ENCODE measurements at places on chromosomes 2 and 18.

- no peak for DNase-seq
These were observed 37.6 kb downstream of the C18orf63 start for GRCh38 chr18:74353169-74353775.

DNA sequence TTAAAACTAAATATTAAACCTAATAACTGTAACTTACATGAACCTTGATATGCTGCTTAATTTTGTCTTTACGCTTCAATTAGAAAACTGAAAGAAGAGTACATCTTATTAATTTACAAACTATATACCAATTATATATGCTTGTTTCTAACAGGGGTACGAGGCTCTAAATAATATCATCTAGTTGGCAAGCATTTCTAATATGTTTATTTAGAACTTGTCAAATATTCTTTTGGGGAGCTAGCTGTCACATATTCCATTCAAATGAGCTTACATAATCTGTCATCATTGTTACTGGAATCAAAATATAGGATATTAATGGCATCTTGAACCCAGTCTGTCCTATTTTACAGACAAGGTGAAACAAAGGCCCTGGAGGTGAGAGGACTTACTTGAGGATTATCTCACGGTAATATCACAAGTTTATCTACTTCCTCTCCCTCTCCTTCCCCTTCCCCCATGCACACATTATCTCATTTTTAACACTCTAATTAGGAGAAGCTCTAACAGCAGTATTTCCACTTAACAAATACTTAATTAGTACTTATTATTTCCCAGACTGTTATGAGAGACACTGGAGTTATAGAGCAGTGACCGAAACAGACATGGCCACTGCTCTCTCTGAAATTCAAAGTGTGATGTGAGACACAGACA is 3.5 kb downstream of the PRKD3 start:
- DNase-seq = no peak

DNA sequence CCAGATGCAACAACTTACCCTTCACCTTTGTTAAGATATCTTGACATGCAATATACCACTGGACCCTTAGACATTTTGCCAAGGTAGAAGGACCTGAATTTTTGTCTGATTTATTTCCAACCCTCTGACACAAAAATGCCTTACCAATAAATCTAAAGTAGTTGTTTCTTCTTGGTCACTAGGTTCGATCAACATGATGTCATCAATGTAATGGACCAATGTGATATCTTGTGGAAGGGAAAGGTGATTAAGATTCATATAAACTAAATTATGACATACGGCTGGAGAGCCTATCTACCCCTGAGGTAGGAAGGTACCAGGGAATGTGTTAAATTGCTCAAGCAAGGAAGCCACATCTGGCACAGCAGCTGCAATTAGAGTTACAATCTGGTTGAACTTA is 67.7 kb upstream of the SERPINE2 start:
- DNase-seq = no peak

GRCh38 chr18:76445741-76446232 is 49.3 kb downstream of the ZNF516 start:
- no peak for DNase-seq

GRCh38 chr2:120771111-120771780 is 35.6 kb downstream of the GLI2 start:
- DNase-seq = no peak

GRCh38 chr2:136328207-136328795 is 210.4 kb upstream of the CXCR4 start:
- no peak for DNase-seq

- DNase-seq = no peak
These were observed 235.3 kb downstream of the DYM start for GRCh38 chr18:49225160-49225559.

DNA sequence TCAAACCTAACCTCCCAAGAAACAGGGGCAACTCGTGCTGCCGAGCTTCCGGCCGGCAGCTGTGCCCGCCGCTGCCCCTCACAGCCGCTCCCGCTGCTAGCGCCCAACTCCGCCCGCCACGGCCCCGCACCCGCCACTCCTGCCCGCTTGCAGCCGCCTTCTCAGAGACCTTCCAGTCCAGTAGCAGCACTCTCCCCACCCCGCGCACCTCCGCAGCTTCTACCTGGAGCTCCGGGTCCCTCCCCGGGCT is 722 bp upstream of the C2orf15 start:
- DNase-seq = no peak

DNA sequence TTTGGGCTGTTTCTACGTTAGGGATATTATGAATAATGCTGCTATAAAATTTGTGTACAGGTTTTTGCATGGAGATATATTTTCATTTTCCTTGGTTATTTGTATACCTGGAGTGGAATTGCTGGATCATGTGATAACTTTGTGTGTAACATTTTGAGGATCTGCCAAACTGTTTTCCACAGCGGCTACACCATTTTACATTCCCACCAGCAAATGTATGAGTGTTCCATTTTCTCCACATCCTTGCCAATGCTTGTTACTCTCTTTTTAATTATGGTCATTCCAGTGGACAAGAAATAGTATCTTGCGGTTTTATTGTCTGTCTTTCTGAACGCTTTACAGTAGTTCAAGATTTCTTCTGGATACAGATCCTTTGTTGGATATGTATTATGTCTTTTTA is 13.6 kb downstream of the GORASP2 start:
- DNase-seq = no peak

- DNase-seq = no peak
These were observed 21.3 kb downstream of the OTOF start for GRCh38 chr2:26456440-26457250.

GRCh38 chr18:3842844-3843243 is 392.9 kb downstream of the TGIF1 start:
- no peak for DNase-seq

GRCh38 chr18:59802031-59802430 is 97.8 kb upstream of the PMAIP1 start:
- no peak for DNase-seq

- DNase-seq = no peak
These were observed 23.7 kb upstream of the TMX3 start for GRCh38 chr18:68738564-68738963.

DNA sequence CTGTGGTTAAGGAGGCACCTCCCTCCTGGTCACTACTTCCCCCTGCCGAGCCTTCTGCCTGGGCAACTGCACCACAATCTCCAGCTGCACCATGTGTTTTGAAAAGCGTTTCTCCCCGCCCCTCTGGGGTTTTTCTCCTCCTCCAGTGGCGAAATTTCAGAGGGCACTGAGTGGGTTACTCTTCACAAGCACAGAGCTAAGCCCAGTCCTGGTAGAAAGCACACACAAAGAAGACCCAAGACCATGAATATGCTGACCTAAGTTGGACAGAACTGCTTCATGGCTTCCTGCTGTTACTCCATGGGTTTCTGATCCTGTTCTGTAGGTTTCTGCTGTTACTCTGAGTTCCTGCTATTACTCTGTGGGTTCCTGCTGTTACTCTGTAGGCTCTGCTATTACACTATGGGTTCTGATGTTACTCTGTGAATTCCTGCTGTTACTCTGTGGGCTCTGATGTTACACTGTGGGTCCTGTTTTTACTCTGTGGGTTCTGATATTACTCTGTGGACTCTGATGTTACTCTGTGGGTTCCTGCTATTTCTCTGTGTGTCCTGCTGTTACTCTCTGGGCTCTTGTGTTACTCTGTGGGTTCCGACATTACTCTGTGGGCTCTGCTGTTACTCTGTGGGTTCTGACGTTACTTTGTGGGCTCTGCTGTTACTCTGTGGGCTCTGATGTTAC is 216.6 kb downstream of the RTP5 start:
- no peak for DNase-seq

DNA sequence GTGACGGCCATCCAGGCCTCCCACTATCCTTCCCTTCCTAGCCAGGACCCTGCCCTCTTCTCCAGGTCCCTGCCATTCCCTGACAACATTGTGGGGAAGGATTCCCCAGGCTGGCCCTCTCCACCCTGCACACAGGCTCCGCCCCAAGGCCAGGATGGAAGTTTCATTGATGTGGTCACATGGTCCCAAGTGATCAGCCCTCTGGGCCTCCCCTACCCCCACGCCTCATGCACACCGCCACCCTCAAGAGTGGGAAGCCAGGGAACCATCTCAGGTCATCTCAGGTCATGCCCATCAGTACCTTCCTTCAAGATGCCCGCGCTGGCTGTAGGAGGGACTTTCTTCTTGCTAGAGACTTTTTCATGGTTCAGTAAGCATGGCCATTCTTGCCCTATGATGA is 514.8 kb upstream of the RAB6C start:
- no peak for DNase-seq

DNA sequence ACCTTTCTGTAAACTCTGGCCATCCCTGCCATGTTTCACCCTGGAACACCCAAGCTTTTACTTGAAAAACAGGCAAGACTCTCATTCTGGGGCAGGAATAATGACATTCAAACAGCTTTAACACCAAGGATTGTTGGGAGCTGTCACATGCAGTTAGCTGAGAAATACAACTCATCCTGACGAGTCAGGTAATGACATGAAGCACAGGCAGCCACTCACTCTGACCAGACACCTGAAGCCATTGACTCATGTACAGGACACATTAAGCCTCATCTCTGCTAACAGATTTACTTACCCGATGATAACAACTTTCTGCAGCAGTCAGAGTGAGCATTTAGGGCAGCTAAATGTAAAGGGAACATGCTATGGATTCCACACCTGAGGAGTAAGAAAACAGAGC is 163.1 kb upstream of the PGAP1 start:
- no peak for DNase-seq

- DNase-seq = no peak
These were observed 34.3 kb upstream of the SNED1 start for GRCh38 chr2:240963868-240964703.

GRCh38 chr2:49192036-49192435 is 37.7 kb upstream of the FSHR start:
- DNase-seq = no peak

GRCh38 chr2:9274701-9275343 is 68.2 kb downstream of the ASAP2 start:
- no peak for DNase-seq

GRCh38 chr2:142876423-142876822 is 1.0 kb upstream of the KYNU start:
- DNase-seq = no peak

DNA sequence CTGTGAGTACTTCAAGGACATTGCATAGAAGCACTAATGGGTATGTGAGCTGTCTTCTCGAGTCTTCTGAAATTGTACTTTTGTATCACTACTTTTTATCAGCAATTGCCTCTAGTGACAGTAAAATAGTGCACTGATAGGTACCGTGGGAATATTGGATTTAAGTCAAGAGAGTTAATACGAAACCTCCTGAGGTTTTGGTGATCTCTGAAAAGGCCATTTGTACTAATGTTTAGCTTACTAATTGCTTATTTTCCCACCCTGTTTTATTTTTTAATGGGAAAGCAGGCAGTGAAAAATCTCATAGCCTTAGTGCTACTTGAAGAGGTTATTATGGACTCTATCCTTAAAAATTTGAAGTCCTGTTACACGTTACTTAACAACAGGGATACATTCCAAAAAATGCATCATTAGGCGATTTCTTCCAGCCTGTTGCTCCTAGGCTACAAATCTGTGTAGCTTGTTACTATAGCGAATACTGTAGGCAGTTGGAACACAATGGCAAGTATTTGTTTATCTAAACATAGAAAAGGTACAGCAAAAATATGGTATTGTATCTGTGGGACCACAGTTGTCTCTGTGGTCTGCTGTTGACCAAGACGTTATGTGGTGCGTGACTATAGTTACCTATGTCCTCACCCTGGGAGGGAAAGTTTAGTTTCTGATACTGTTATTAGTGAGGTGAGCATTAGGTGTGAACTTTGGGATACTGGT is 65.9 kb downstream of the CAB39 start:
- DNase-seq = no peak

DNA sequence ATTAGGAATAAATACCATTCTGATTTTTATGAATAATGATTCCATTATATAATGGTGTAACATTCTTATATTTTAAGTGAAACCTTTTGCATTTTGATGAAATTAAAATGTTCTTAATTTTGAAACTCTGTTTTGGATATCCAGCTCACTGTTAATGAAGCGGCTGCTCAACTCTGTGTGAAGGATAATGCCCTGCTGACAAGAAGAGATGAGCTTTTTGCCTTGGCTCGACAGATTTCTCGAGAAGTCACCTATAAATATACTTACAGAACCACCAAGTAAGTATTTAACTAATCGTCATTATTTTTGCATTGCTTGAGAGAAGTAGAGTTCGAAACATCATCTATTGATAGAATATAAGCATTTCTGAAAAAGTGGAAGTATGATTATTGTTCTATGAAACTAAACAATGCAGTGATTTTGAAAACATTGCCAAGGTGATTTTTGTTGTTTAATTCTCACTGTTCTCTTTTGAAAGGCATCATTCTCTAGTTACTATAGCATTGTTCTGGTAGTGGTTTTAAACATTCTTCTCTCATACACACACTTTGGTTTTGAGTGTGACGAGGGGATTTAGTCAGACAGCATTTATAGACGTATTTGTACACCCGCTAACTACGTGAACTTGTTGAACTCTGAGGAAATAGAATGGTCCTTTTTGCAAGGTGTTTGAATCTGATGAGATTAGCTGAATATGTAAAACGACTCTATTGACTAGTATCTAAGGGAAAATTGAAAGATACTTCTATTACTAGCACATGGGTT is 21.5 kb downstream of the NAB1 start:
- no peak for DNase-seq

DNA sequence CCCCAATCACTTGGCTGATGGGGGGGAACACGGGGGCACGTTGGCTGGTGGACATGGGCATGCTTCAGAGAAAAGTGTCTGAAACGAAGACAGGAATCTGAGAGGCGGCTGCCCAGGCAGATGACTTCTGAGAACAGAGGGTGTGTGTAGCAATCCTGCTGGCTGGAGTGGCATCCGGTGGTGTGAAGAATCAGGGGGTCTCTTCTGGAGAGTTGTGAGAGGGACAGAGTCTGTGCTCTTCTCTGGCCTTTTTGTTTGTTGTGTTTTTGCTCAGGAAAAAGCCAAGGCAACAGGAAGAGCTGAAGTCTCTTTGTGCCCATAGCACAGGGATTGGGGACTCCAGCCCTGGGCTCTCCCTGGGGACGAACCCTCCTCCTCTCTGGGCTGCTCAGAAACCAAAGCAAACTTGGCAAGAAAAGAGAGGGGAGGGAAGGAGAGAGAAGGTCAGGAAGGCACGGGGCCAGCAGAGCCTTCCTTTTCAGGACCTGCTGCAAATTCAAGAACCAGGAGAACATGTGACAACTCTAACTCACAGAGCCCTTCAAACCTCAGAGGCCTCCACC is 97.0 kb upstream of the SMAD2 start:
- DNase-seq = no peak

GRCh38 chr2:205772983-205773382 is 90.7 kb downstream of the NRP2 start:
- no peak for DNase-seq

DNA sequence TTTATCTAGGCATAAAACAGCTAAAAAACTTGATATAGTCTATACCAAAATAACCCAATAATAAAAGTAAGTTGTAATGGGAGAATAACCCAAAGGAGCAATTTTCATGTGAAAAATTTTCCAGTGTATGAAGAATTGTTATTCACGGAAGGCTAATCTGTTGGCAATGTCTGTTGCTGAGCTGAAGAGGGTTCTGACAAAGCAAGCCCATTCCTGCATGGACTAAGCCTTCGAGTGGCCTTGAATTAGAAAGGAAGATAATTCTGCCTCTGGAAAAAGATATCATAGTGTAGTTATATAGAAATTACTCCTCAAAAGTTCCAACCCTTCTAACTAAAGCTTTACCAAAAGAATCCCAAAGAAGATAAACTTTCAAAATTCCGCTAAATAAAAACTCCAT is 101.5 kb downstream of the MAP2 start:
- DNase-seq = no peak
